ENCODE measurements at places on chromosomes 1 and 21. TPM values are rescaled to one million over a fixed set of nuclear protein-coding genes. Genes with fewer than 3 reads are reported as not detected.

Gene NTNG1
- total RNA-seq, result 4.2 TPM

Gene CEP350
- 61.0 TPM for total RNA-seq

Gene TAL1
- total RNA-seq, result 4.0 TPM

Gene C1orf105
- not detected for total RNA-seq

Gene SPRR2B
- total RNA-seq, result not detected

Gene BTBD19
- 6.6 TPM for total RNA-seq

Gene CYP4B1
- total RNA-seq, result 128 TPM

Gene ITLN2
- total RNA-seq, result not detected

Gene LCE2C
- not detected for total RNA-seq

Gene VCAM1
- 5.8 TPM for total RNA-seq

Gene FLG
- not detected for total RNA-seq

- H3K27ac ChIP-seq, result no peak overlapping the region
- H3K27me3 ChIP-seq, result no peaks in the 10 kb centered on the region
- H3K36me3 ChIP-seq, result no peaks in the 10 kb centered on the region
- H3K4me3 ChIP-seq, result no peak overlapping the region
Observed at GRCh38 chr1:47866601-47867437, 130.4 kb downstream of the TRABD2B start.

- H3K27ac ChIP-seq, result no peak overlapping the region
- no peak overlapping the region for H3K4me3 ChIP-seq
- no peak for DNase-seq
- no peaks in the 10 kb centered on the region for H3K36me3 ChIP-seq
- H3K4me1 ChIP-seq, result no peaks in the 10 kb centered on the region
Observed at GRCh38 chr1:42999308-42999707, 40.6 kb upstream of the SLC2A1 start.

GRCh38 chr1:214824763-214825162, 221.8 kb downstream of the CENPF start:
- H3K36me3 ChIP-seq, result no peaks in the 10 kb centered on the region
- H3K27me3 ChIP-seq, result no peaks in the 10 kb centered on the region
- no peaks in the 10 kb centered on the region for H3K4me1 ChIP-seq
- no peak for DNase-seq
- H3K27ac ChIP-seq, result no peak overlapping the region
- no peak overlapping the region for H3K4me3 ChIP-seq

DNA sequence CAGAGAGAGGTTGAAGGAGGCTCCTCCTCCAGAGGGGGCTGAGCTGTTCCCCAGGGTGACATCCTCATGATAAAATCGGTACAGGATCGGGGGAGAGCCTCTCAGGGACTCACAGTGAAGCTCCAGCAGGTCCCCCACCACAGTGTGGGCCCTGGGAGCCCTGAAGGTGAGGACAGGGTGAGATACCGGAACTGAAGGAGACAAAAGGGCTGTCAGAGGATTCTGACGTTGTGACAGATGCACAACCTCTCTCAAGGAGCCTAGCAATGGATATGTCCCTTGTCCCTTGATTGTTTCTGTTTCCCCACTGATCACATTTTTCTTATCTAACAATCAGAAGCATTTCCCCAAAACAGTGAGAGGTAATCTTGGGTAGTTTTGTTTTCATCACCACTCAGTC, 5.2 kb downstream of the FCRL3 start:
- H3K27me3 ChIP-seq, result no peaks in the 10 kb centered on the region
- H3K27ac ChIP-seq, result no peak overlapping the region
- H3K4me1 ChIP-seq, result no peaks in the 10 kb centered on the region
- no peak for DNase-seq

DNA sequence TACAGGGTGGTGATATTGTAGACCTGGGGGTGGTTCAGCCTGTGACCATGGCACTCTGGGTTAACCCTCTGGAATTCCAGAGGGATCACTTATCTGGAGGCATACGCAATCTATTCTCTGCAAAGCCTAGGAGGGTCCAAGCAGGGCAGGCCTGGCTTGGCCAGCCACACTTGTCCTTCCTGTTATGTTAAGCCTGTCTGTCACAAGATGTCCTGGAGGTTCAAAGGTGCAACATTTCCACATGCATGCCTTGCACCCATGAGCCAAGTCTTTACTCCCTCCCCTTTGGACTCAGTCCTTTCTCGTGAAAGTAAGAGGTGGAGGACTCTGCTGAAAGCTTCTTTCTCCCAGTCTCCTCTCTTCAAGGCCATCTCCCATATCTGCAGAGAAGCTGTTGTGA, 345.1 kb downstream of the HHIPL2 start:
- no peaks in the 10 kb centered on the region for H3K27me3 ChIP-seq
- no peaks in the 10 kb centered on the region for H3K36me3 ChIP-seq
- H3K27ac ChIP-seq, result no peak overlapping the region

GRCh38 chr1:3494321-3495308, 40.1 kb downstream of the ARHGEF16 start:
- no peak for DNase-seq
- H3K4me3 ChIP-seq, result no peak overlapping the region
- H3K36me3 ChIP-seq, result peaks cover 30% of the 10 kb centered on the region
- no peak overlapping the region for H3K27ac ChIP-seq
- H3K4me1 ChIP-seq, result no peaks in the 10 kb centered on the region
- no peaks in the 10 kb centered on the region for H3K27me3 ChIP-seq

DNA sequence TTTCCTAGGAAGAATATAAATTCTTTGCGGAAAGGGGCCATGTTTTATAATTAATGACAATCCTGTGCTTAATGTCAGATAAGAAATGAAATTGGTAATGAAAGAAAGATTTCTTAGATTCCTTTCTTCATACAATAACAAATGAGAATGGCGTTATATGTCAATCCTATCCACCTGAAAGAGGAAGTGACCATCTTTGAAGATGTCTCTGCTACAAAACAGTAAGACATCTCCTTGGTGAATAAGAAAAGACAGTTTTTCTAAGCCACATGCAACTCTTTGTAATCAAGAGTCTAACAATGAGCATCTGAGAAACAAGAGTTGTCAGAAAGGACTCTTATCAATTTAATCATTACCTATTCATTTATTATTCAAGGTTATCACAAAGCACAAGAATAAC, 286.0 kb downstream of the VAV3 start:
- H3K4me1 ChIP-seq, result peaks cover 21% of the 10 kb centered on the region
- H3K27me3 ChIP-seq, result no peaks in the 10 kb centered on the region
- H3K36me3 ChIP-seq, result no peaks in the 10 kb centered on the region
- DNase-seq, result no peak
- H3K27ac ChIP-seq, result no peak overlapping the region

DNA sequence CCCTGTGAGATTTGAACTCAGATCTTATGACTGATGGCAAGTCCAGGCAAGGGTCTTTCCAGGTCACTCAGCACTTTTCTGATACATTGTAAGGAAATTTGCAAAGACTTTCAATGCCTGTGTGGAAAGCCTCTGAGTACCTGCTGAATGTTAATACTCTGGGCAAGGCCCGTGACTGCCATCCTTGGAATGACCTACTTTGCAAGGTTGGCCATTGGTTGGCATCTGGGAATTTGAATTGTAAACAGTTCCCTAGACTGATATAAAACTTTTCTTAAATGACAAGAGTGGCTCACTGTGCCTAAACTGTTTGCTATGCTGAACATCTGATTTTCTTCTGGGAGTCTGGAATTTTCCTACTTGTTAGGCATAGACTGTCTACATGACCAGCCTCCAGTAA, 57.1 kb downstream of the CD2 start:
- no peaks in the 10 kb centered on the region for H3K36me3 ChIP-seq
- no peaks in the 10 kb centered on the region for H3K27me3 ChIP-seq
- no peaks in the 10 kb centered on the region for H3K4me1 ChIP-seq
- DNase-seq, result peak; percentile 39

DNA sequence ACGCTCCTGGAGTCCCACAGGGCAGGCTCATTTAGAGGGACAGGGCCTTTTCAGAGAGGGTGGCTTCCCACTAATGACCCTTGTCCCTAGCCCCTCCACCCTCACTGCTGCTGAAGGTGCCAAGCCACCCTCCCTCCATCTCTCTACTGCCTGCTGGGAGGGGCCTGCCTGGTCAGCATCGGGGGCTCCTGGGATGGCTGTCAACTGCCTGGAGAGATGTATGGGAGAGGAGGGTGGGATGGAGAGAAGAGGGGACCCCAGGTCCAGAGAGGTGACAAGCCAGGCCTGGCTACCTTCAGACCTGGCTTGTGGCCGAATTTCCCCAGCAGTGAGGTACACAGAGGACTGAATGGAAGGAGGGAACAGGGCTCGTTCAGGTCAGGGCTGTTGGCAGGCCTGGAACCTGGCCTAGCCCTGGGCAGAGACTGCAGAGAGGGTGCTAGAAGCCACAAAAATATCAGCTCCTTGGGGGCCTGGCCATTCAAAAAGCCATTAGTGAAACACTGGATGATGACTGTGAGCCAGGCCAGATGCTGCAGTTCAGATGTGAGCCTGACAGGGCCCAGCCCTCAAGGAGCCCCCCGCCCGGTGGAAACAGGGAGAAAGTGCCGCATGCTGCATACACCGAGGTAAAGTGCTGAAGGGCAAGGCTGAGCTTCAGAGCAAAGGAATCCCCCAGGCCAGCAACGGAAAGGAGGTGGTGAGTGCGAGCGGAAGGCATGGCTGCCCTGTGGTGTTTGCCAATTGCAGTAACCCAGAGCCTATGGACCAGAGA, 20.0 kb downstream of the MMEL1 start:
- no peaks in the 10 kb centered on the region for H3K36me3 ChIP-seq
- DNase-seq, result no peak
- H3K27ac ChIP-seq, result no peak overlapping the region
- peaks cover 64% of the 10 kb centered on the region for H3K27me3 ChIP-seq
- H3K4me3 ChIP-seq, result no peak overlapping the region

GRCh38 chr1:48817505-48818114, 40.9 kb upstream of the BEND5 start:
- no peak overlapping the region for H3K27ac ChIP-seq
- H3K4me1 ChIP-seq, result no peaks in the 10 kb centered on the region
- no peak for DNase-seq
- no peaks in the 10 kb centered on the region for H3K27me3 ChIP-seq

- H3K27me3 ChIP-seq, result no peaks in the 10 kb centered on the region
- DNase-seq, result no peak
- no peak overlapping the region for H3K4me3 ChIP-seq
- H3K36me3 ChIP-seq, result no peaks in the 10 kb centered on the region
- H3K27ac ChIP-seq, result no peak overlapping the region
Observed at GRCh38 chr1:24491577-24492360, 10.9 kb upstream of the RCAN3 start.

DNA sequence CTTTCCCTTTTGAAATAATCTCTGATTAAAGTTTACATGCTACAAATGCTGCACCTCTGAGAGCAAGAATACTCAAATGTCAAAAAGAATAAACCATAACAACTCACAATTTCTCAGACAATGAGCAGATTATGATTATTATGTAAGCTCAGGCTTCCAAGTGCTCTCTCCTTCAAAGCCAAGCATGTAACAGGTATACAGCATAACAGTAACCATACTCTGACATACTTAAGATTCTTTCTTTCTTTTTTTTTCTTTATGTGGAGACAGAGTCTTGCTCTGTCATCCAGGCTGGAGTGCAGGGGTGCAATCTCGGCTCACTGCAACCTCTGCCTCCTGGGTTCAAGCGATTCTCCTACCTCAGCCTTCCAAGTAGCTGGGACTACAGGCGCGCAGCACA, 155.4 kb downstream of the EIF4G3 start:
- H3K4me1 ChIP-seq, result peaks cover 25% of the 10 kb centered on the region
- DNase-seq, result no peak
- no peaks in the 10 kb centered on the region for H3K36me3 ChIP-seq
- H3K27me3 ChIP-seq, result no peaks in the 10 kb centered on the region
- peak overlapping the region; percentile 86 for H3K27ac ChIP-seq

- H3K36me3 ChIP-seq, result no peaks in the 10 kb centered on the region
- no peak for DNase-seq
- peak overlapping the region; percentile 18 for H3K27ac ChIP-seq
- H3K27me3 ChIP-seq, result no peaks in the 10 kb centered on the region
Observed at GRCh38 chr1:67441183-67441582, 11.0 kb upstream of the SERBP1 start.

DNA sequence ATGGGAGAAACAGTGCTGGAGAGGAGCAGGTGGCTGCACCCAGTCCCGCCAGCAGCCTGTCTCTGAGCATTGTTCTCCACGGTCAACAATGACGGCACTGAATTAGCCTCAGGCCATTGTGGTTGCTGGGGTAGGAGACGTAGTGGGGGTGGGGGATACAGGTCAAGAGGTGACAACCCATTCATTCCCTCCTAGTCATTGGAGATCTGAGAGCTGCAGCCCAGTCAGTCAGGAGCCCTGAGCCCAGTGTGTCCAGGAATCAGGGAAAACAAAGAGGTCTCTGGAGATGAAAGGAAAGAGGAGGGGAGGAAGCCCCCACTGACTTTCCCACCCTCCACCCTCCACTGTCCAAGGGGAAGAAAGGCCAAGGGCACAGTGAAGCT, 15.3 kb downstream of the SMIM12 start:
- H3K4me3 ChIP-seq, result no peak overlapping the region
- H3K27ac ChIP-seq, result peak overlapping the region; percentile 28
- peaks cover 50% of the 10 kb centered on the region for H3K4me1 ChIP-seq
- H3K36me3 ChIP-seq, result peaks cover 16% of the 10 kb centered on the region
- DNase-seq, result no peak

DNA sequence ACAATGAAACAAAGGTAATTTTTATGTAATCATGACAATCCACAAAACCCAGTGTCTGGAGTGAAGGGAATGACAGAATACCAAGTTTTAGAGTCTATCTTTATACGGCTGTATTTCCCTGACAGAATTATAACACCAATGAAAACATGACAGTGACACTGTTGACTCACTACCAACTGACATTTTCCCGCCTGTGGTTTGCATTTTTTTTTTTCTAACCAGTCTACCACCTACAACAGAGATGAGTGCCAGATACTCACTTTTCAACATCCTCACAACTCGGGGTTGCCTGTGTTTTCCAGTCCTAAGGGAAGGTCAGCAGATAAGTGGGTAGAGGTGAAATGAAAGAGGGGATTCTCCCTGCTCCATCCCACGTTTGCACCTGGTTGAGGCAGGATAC, 118.9 kb downstream of the KCNJ6 start:
- H3K4me1 ChIP-seq, result no peaks in the 10 kb centered on the region
- DNase-seq, result no peak
- no peak overlapping the region for H3K27ac ChIP-seq

- no peak overlapping the region for H3K4me3 ChIP-seq
- no peaks in the 10 kb centered on the region for H3K36me3 ChIP-seq
- no peak for DNase-seq
- no peaks in the 10 kb centered on the region for H3K27me3 ChIP-seq
Observed at GRCh38 chr1:185674201-185674600, 60.0 kb upstream of the HMCN1 start.

DNA sequence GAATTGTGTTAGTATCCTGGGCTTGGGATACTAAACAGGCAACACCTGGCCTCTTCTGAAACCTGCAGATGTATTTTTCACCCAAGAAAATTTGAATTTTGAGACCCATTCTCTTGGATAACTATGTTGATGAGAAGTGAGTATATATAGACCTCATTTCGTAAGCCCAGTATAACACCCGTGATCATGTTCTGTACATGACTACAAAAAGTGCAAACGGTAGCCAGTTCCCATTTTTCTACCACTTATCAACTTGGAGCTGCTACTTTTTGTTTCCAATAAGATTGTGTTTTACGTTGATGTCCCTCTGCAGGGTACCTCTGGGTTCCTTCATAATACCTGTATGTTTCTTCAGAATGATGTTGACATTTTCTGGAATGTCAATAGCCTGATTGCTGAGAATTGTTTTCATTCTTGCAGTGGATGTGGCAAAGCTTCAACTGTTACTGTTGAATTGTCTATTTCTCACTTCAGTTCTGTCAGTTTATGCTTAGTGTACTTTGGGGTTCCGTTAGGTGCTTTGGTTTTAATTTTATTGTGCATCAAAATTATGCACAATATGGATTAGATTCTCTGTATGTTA, 48.1 kb downstream of the ZFYVE9 start:
- peaks cover 30% of the 10 kb centered on the region for H3K4me1 ChIP-seq
- H3K27me3 ChIP-seq, result no peaks in the 10 kb centered on the region
- no peak overlapping the region for H3K4me3 ChIP-seq
- no peaks in the 10 kb centered on the region for H3K36me3 ChIP-seq
- no peak for DNase-seq
- no peak overlapping the region for H3K27ac ChIP-seq
